ENCODE measurements at places on chromosomes 7 and 10.

GRCh38 chr7:158310924-158311666 lies 276.5 kb downstream of the PTPRN2 start:
- no peak for DNase-seq

GRCh38 chr10:13830385-13830784 lies 243.6 kb downstream of the PRPF18 start:
- no peak for DNase-seq

GRCh38 chr10:101619983-101620382 lies 31.9 kb downstream of the DPCD start:
- no peak for DNase-seq

GRCh38 chr7:27128776-27129728 lies 1.5 kb downstream of the HOXA4 start:
- DNase-seq, result no peak

- DNase-seq, result no peak
Measured at GRCh38 chr7:111199643-111200042, 108.7 kb downstream of the LRRN3 start.

GRCh38 chr7:139106959-139107358 lies 2.6 kb downstream of the ZC3HAV1 start:
- DNase-seq, result no peak

GRCh38 chr7:128113839-128114238 lies 82.6 kb upstream of the LRRC4 start:
- no peak for DNase-seq

DNA sequence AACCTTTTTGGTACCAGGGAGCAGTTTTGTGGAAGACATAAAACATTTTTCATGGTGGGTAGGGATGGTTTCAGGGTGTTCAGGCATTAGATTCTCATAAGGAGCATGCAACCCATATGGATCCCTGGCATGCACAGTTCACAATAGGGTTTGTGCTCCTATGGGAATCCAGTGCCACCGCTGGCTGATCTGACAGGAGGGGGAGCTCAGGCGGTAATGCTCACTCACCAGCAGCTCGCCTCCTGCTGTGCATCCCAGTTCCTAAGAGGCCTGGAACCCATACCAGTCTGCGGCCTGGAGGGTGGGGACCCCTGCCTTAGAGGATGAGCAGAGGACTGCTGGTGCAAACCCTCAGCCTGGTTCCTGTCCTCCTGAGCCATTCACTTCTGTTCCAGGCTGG lies 561.7 kb downstream of the SDK1 start:
- DNase-seq, result no peak

DNA sequence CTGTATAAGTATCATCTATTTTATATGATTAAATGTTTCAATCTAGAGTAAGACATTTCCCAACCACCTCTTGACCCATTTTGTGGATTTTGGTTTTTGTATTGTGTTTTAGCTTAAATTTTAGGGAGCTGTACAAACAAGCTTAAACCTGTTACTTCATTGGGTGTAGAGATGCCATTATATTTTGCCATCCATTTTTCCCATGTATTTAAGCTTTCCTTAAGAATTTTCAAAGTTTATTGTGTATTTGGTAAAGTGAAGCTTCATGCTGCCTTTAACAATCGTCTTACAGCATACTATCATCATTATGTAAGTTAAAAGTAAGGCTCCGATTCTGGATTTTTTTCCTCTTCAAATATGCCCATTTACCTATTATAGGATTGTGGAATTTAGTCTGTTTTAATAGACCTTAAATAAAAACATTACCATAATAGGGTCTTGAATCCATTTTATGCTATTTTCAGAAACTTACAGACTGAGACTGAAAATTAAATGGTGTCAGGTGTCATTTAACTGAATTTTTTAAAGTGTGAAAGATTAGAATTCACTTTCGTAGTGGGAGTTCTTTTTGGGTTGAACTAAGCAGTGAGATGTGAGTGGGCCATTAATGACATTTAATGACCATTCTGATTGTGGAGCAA lies 2.2 kb downstream of the KMT2E start:
- DNase-seq, result no peak

GRCh38 chr10:132738454-132739224 lies 47.3 kb downstream of the NKX6-2 start:
- no peak for DNase-seq

DNA sequence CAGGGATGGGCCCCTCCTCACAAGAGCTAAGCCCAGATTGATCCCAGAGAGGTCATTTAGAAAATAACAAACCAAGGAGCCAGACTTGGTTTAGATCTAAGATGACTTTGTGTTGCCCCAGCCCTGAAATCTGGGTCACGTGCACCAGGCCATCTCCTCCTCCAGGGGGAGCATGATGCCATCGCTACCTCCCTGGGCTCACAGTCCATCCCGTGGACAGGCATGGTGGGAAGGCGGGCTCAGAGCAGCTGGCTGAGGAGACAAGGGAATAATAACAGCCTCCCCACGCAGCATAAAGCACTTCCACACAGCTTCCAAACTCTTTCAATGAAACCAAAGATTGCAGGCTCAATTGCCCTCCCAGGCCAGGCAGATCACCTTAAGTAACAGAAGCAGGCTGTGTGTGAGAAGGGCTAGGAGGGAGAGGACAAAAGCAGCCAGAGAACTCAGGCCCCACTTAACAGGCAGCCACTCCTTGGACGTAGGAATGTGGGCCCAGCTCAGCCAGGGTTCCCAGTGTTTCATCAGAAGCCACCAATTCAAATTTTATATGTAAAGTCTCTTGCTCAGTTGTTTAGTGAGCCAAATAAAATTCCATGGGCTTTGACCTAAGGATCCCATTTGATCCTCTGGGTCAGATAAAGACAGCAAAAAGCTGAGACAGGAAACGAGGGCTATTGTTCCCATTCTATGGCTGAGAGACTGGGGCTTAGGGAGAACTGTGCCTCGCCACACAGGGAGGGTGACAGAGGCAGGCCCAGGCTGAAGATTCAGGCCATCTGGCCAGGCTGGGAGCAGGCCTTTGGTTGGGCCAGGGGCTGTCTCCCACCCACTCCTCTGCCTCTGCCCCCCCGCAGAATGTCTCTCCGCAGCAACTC lies 100.2 kb downstream of the COL13A1 start:
- DNase-seq, result peak; percentile 27

GRCh38 chr7:133155146-133155545 lies 73.3 kb upstream of the CHCHD3 start:
- no peak for DNase-seq

DNA sequence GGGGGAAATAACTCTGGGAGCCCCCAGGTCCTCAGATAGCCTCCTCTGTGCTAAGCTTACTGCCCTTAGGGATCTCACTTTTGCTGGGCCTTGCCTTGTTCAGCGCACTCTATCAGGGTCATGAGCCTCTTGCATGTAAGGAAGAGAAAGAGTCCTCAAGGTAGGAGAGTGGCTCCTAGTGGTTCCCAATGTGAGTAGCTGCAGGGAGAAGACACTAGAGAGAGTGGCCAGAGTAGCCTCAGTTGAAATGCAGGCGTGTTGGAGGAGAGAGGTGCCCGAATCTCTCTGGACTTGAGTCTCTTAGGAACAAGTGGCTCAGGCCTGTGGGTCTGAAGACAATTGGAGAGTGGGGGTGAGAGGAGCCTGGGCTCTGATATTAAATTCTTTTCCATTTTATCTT lies 94.3 kb upstream of the SORCS3 start:
- DNase-seq, result no peak

- no peak for DNase-seq
Measured at GRCh38 chr10:12704488-12704887, 297.0 kb downstream of the CCDC3 start.

DNA sequence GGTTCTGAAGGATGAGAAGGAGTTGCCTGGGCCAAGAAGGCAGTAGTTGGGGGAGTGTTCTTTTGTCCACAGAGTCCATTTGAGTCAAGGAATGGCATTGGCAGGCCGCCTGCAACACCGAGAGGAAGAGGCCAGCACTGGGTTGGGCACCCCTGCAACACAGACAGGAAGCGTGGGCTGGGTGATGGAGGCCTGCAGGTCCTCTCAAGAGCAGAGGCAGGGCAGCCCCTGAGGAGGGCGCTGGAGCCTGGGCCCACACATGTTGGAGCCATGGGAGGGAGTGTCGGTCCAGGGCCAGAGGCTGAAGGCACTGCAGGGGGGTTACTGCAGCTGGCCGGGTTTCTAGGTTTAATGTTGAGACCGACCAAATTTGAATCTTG lies 137.3 kb downstream of the PTPN20 start:
- peak; percentile 18 for DNase-seq

DNA sequence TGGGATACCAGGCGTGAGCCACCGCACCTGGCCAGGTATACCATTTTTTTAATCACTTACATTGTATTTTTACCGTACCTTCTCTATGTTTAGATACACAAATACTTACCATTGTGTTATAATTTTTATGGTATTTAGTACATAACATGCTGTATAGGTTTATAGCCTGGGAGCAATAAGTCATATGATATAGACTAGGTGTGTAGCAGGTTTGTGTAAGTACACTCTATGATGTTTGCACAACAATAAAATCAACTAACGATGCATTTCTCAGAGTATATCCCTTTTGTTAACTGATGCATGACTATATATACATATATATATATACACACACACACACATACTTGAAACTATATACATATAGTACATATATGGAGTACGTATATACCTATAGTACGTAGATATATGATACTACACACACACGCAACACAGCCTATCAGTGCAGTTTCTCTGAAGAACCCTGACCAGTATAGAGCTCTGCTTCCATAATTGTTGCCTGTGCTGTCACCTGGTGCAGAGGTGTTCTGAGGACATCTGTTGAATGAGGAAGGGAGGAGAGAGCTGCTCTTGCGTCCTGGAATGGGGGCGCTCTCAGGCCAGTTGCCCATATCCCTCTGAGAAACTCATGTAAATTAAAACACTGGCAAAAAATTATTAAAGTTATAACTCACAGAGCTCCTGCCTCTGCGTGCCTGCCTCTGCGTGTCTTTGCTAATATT lies 315.3 kb downstream of the FGFR2 start:
- no peak for DNase-seq

- no peak for DNase-seq
Measured at GRCh38 chr7:84236398-84236797, 41.8 kb upstream of the SEMA3A start.

GRCh38 chr7:94396037-94396431 lies 1.3 kb downstream of the COL1A2 start:
- no peak for DNase-seq

GRCh38 chr10:35913628-35914027 lies 271.5 kb upstream of the FZD8 start:
- no peak for DNase-seq

- DNase-seq, result no peak
Measured at GRCh38 chr7:142412551-142413193, 154.8 kb upstream of the PRSS58 start.

DNA sequence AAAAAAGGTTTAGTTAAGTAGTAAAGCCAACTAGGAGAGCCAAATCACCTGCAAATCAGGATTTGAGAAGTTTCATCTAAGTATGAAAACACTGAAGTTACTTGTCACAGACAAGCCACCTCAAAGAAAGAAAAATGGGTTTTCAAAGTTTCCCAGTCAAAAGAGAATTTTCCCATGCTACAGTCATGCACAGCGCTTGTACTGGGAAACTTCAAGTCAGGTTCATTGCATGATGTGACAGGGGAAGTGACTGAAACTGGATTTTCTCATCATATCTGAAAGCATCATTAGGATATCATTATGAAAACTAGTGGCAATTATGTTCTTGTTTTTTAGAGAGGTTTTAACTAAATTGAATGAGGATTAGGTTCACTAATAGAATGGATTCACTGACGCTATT lies 167.0 kb downstream of the SGMS1 start:
- DNase-seq, result no peak

GRCh38 chr10:48449501-48450232 lies 143.2 kb downstream of the MAPK8 start:
- DNase-seq, result no peak

- peak; percentile 41 for DNase-seq
Measured at GRCh38 chr7:149459540-149460452, 1.1 kb downstream of the ZNF777 start.

DNA sequence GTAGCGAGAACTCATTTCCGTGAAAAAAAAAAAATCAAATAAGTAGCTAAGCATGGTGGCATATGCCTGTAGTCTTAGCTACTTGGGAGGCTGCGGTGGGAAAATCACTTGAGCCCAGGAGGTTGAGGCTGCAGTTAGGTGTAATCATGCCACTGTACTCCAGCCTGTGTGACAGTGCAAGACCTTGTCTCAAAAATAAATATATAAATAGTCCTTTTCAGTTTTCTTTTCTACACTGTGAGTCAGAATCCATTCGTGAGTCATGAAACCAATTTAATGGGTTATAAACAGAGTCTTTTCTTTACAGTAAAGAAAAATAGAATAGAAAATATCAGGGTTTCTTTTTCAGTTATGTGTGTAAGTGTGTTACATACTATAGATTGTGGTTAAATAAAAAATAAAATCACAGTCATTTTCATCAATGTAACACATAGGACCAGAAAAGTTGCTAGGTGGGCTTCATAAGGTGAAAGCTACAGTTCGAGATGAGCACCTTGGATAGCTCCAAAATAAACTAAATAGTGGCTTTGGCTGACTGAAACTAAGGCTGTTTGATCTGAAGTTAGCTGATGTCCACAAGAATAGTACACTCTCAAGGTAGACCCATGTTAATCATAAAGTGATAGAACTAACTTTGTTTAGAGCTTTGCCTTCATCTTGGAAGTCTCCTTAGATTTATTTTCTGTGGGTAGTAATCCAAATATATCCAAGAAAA lies 781.1 kb downstream of the GATA3 start:
- DNase-seq, result no peak

DNA sequence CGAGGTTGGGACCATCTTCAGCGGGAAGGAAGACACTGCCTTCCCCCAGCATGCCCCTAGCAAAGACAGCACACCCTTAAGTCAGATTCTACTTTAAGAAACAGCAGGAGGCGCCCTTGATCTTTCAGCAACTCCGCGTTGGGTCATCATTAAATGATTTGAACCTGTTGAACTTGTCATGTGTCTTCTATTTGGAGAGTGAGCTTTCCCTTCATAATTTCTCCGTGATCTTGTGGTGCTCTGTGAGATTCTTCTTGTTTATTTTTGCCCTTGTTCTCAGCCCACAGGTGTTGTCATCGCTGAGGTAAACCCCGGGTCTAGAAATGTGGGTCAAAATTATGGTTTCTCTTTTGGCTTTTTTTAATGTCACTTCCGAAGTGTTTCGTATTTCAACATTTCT lies 49.5 kb upstream of the PITRM1 start:
- DNase-seq, result no peak

DNA sequence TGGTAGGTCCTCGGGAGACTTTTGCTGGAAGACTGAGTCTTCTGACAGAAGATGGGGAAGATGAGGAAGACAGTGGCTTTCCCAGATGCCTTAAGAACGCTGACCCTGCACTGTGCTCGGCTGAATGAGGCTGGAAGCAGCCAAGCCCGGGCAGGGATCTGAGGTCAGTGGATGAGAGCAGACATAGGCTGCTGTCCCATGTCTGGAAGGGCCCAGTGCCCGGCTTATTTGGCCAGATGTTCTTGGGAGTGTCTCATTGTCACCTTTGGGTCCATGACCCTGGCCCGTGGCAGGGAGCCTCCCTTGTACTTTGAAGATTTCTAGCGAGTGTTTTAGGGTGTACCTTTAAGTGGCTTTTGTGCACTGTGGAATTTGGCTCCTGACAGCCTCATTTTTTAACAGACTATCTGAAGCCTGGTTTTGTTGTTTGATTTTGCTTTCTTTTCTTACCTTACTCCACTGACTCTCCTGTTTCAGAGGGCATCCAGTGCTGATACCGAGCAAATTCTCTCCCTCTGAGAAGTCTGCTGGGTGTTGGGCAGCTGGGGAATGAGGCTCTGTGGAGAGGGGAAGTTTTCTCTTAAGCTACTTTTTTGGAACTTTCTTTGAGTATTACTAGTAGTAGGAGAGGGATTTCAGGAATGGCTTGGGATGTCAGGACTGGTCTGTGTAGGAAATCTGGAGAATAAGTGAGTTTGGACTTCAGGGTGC lies 61.4 kb downstream of the CREB5 start:
- no peak for DNase-seq

- DNase-seq, result no peak
Measured at GRCh38 chr10:71729161-71729636, 9.6 kb upstream of the C10orf105 start.
